ENCODE measurements at places on chromosomes 12 and 14.

DNA sequence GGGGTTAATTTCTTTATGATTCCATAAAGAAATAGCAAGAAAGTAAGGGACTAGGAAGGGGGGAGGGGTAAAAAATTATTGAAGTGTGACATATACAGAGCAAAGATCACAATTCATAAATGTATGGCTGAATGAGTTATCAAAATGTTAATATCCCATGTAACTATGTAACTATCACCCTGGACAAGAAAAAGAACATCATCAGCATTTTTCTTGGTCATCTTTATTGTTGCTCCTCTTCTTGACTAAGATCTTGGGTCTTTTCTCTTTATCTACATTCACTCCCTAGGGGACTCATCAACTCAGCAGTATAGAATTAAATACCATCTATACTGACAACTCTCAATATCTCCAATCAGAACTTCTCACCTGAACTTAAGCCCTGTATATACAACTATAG lies 57.5 kb downstream of the CAND1 start:
- DNase-seq, result no peak

DNA sequence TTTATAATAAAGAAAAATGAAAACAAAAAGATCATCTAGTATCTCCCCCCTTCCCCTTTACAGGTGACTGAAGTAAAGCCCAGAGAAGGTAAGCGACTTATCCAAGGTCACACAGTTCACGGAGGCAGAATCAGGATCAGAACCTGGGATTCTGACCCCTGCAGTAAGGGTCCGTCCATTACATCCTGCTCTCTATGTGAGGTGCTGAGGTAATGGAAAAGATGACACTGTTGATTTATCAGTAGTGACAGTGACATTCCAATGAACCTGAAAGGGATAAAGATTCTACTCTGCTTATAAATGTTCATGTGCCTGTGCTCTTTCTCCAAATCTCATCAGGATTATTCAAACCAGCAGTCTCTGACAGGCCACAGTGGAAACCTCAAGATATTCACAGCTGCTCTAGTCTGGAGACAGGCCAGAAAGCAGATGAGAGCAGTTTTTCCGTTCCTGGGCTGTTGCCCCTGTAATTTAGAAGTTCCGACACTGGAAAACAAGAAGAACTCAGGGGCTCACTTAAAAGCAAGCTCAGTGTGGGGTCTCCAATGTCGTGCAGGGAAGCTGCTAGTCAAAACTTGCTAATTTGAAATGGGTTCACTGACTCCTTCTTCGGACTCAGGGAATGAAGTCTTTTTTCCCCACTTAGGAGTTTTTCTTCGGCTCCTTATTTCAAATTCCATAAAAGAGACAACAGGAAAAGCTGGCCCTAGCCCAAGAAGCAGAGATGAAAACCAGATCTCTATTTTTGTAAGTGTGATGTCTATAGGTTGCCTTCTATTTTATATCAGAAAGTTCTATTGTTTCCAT lies 131.8 kb upstream of the EEA1 start:
- peak; percentile 9 for DNase-seq

GRCh38 chr12:54601841-54602240 lies 13.4 kb upstream of the PPP1R1A start:
- no peak for DNase-seq

GRCh38 chr12:28175098-28175589 lies 15.1 kb upstream of the CCDC91 start:
- no peak for DNase-seq

- no peak for DNase-seq
Observed at GRCh38 chr12:76790564-76791552, 26.9 kb downstream of the ZDHHC17 start.

- DNase-seq, result peak; percentile 85
Observed at GRCh38 chr14:50001151-50001998, 108.5 kb downstream of the ARF6 start.

- DNase-seq, result no peak
Observed at GRCh38 chr12:119071638-119072231, 90.4 kb downstream of the SRRM4 start.

DNA sequence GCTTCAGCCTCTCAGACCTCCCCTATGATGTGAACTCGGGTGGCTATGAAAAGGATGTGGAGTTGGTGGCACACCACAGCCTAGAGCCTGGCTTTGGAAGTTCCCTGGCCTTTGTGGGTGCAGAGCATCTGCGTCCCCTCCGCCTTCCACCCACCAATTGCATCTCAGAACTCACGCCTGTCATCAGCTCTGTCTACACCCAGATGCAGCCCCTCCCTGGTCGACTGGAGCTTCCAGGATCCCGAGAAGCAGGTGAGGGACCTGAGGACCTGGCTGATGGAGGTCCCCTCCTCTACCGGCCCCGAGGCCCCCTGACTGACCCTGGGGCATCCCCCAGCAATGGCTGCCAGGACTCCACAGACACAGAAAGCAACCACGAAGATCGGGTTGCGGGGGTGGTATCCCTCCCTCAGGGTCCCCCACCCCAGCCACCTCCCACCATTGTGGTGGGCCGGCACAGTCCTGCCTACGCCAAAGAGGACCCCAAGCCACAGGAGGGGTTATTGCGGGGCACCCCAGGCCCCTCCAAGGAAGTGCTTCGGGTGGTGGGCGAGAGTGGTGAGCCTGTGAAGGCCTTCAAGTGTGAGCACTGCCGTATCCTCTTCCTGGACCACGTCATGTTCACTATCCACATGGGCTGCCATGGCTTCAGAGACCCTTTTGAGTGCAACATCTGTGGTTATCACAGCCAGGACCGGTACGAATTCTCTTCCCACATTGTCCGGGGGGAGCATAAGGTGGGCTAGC lies 7.0 kb upstream of the RPS26 start:
- DNase-seq, result peak; percentile 84

GRCh38 chr12:30201301-30202160 lies 417.8 kb upstream of the TMTC1 start:
- no peak for DNase-seq

- no peak for DNase-seq
Observed at GRCh38 chr12:58925111-58925611, 4.9 kb upstream of the LRIG3 start.

DNA sequence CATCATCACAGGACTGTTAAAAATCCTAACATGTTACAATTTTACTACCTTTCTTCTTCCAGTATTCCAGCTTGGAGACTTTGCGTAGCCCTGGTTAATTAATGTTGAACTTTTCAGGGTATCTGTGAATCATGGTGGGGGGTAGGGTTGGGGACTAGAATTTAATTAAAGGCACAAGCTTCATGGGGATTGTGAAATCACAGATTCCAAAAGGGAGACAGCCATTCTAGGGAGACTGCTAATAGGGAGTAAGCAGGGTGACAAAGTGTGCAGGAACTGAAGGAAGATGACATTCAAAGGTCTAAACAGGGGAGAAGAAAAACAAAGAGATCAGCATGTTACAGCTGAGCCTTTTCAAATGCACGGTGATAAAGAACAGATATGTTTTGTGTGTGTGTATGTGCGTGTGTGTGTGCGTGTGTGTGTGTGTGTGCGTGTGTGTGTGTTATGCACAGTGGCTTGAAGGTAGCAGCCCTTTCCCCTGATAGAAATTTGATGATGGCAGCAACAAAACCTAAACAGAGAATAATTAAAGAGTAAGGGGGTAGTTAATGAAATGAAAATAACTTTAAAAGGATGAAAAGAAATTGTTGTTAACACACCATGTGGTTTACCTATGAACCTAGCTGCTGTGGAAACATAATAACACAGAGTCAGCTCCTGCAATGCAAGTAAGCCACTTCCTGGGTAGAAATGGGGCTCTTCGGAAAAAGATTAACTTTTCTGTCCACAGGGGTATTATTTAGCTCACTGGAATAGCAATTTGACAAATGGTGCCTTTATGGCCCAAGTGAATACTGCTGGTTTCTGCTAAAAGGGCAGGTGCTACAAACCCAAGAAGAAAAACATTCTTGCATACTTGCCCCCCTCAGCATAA lies 581.7 kb downstream of the DIO2 start:
- no peak for DNase-seq

Measured in activated CD8-positive, alpha-beta T cell treated with anti-CD3 and anti-CD28 coated beads for 36 hours (primary cell).